Naive thymus-derived CD4-positive, alpha-beta T cell (primary cell): ENCODE measurements at places on chromosomes 6 and 20. TPM values are rescaled to one million over a fixed set of nuclear protein-coding genes. Genes with fewer than 3 reads are reported as not detected.

The NRSN1 gene
- total RNA-seq = not detected

The PBOV1 gene
- total RNA-seq = not detected

The PSORS1C2 gene
- not detected for total RNA-seq

DNA sequence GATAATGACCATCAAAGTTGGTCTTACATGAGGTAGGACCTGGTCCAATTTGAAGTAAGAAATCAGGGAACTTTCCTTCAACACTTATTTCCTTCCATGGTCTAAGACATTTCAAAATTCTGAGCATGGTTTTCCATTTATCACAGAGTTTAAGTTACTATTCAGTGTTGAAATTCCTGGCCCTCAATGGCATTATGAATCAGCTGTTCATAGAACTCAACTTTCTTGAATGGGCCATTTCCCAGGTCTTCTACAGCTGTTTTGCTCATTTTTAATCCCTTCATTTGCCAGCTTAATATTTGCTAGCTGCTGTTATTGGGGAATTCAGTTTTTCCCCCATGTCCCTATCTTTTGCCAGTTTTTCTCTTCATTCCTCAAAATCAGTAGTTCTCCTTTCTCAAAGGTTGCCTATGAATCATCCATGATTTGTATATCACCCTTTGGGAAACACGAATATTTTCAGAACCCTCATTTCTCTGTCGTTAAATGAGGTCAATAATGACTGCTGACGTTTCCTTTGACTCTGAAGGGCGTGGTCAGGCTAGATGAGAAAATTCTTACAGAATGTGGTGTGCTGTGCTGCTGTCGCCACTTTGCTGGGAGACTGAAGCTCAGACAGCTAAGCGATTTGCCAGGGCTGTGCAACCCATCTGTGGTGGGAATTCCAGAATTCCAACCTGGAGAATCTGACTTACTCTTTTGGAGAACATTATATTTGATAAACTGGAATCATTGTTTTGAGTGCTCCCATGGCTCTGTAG, 216.5 kb upstream of the FLRT3 start:
- DNase-seq = no peak

- no peak for DNase-seq
Observed at GRCh38 chr20:37378785-37379598, 33.1 kb downstream of the SRC start.

DNA sequence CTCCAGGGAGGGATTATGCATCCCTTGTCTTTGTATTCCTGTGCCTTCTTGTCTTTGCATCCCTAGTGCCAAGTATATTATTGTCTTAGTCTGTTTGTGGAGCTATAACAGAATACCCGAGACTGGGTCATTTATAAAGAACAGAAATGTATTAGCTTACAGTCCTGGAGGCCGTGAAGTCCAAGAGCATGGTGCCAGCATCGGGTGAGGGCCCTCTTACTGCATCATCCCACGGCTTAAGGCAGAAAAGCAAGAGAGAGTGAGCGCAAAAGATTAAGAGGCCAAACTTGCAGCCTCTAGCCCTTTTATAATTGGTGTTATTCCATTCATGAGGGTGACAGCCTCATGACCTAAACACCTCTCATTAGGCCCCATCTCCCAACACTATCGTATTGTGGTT, 8.4 kb upstream of the IGF2R start:
- no peak for DNase-seq
